Caco-2 (cell line): ENCODE measurements at places on chromosomes 4 and X.

DNA sequence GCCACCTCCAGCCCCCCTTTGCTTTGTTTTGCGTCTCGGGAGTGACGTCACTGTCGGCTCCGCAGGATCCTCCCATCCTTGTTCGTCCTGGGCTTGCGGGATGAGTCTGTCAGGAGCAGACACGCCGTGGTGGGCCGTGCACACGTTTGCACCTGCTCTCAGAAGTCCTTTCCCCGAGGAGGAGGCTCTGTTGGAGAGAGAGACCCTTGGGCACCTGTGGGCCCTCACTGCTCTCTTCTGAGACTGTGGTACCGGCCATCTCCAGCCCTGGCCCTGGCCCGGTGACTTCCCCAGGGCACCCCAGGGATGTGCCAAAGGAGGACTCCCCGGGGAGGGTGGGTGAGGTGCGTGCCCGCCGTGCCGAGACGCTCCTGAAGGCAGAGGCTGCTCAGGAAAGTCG, 76.1 kb upstream of the PPP2R3B start:
- DNase-seq = no peak

- DNase-seq = no peak
These were observed 391.2 kb downstream of the ANKRD50 start for GRCh38 chr4:124321364-124321763.

DNA sequence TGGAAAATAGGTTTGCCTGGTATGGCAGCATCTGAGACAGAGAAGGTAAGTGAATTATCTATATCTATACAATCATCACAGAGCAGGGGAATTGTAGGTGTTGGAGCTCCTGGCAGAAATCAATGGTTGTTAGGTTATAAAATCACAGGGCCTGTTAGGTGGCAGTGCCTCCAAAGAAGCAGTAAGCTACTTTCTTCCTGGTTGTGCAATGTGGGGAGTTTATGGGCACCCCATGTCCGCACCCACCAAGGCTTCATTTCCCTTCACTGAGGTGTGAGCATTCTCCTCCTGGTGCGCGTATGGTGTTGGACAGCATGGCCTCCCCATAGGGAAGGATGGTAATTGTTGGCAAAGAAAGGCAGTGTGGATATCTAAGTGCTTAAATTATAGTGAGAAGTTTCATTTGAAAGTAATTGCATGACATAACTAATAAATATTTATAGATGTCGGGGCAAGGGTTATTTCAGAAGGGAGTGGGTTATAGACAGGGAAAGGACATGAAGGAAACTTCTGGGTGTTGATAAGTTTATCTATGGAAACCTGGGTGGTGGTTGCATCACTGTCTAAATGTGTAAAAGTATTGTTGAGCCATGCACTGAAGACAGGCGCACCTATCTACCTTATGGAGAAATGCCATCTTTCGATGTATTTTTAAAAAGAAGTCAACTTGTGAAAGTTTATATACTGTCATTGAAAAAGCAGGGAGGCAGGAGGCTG, 153.7 kb downstream of the FRAS1 start:
- DNase-seq = no peak

- no peak for DNase-seq
These were observed 109.7 kb downstream of the ELOVL6 start for GRCh38 chr4:110088670-110089069.
